ENCODE measurements at places on chromosomes 1 and 21. TPM values are rescaled to one million over a fixed set of nuclear protein-coding genes. Genes with fewer than 3 reads are reported as not detected.

POGZ gene
- total RNA-seq, result 13.5 TPM

YBX1 gene
- 1,105 TPM for total RNA-seq

LCE1D gene
- not detected for total RNA-seq

DCST1 gene
- not detected for total RNA-seq

AVPR1B gene
- total RNA-seq, result not detected

RLF gene
- 25.0 TPM for total RNA-seq

TRNP1 gene
- total RNA-seq, result 4.6 TPM

PLD5 gene
- not detected for total RNA-seq

TIAM1 gene
- 3.6 TPM for total RNA-seq

TMPRSS2 gene
- total RNA-seq, result 0.39 TPM

DAB1 gene
- total RNA-seq, result not detected

COL9A2 gene
- 0.12 TPM for total RNA-seq

PKNOX1 gene
- 13.7 TPM for total RNA-seq

SERPINC1 gene
- 0.39 TPM for total RNA-seq

VWA5B1 gene
- total RNA-seq, result not detected

AGBL4 gene
- not detected for total RNA-seq

CIART gene
- 12.0 TPM for total RNA-seq

PM20D1 gene
- total RNA-seq, result not detected

RGS1 gene
- 62.4 TPM for total RNA-seq

MFSD2A gene
- total RNA-seq, result 8.1 TPM
